ENCODE measurements at places on chromosomes 3 and 15.
A peak's percentile ranks its signal among the peaks of the same experiment; 100 is the strongest.

DNA sequence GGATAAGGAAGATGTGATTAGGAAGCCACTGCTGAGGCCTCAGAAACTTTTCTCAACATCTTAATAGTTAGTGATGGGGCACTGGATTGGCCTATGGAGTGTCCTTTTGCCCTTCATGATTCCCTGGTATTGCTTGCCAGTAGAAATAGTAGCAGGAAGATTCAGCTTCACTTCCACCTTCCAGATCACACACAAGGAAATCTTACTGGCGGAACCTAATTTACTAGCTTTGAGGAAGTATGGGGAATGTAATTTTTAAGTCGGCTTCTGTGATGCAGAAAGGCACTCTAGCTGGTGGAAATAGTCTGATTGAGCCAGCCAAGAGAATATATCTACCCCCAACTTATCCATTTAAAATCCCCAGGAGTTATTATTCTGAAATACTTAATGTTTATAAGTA, 46.5 kb downstream of the LPP start:
- no peak for DNase-seq

DNA sequence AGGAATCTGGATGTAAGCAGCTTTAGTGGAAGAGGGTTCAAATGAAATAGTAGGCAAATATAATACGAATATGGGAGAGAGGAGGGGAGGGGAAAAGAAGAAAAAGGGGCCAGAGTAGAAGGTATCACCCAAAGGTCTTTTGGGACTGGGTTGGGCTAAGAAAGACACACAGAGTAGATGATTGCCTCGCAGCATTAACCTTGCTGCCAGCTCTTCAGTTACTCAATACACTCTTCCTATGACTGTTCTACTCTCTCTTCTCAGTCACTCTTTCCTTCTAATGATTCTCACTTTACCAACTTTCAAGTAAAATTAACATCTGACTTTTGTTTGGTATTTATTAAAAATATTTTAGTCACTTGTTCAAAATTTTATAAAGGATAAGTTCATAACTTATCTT, 52.8 kb downstream of the CLASP2 start:
- no peak for DNase-seq

GRCh38 chr3:99951701-99952100, 134.0 kb downstream of the CMSS1 start:
- no peak for DNase-seq

- no peak for DNase-seq
These were observed at the start of gene SLITRK3 for GRCh38 chr3:165195640-165196576. SLITRK3 (minus strand) TSS chr3:165196384; CDS start chr3:165190830, 5,554 bp downstream.

- DNase-seq = no peak
These were observed 103.6 kb downstream of the ECT2 start for GRCh38 chr3:172853921-172854666.

DNA sequence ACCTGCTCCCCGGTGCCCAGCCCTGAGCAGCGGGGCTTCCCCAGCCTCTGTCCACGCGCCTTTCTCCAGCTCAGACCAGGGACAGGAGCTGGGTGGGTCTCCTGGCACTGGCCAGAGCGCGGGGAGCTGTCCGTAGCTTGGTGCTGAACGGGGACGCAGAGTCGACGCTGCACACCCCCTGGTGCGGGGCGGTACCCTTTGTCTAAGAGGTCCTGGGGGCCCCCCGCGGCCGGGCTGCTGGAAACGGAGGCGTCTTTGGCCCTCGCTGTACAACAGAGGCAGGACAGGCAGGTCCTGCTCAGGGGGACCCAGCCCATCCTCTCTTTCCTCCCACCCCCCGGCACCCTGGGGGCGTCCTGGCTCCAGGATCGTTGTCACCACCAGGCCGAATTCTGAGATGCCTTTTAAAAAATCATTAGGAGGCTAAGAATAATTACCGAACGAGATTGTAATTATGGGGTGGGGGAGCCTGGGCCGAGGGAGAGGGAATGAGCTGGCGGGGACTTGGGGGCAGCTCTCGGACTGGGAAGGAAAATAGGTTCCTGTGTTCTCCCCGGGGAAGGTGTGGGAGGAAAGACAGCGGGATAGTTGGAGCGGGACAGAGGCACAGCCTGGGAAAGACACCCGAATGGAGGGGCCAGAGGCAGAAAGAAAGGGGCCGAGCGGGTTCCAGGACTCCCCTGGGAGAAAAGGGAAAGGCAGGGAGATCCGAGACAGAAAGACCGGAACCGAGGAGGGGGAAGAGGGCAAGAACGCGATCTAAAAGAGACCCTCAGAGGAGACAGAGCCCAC, 4.1 kb upstream of the SKOR1 start:
- no peak for DNase-seq

- DNase-seq = no peak
These were observed 74.6 kb downstream of the WNT5A start for GRCh38 chr3:55412545-55412944.

- peak; percentile 25 for DNase-seq
These were observed 57.0 kb downstream of the IQSEC1 start for GRCh38 chr3:13016083-13016720.

GRCh38 chr15:48781481-48782081, 29.3 kb downstream of the CEP152 start:
- DNase-seq = no peak

GRCh38 chr3:126962756-126963155, 20.2 kb upstream of the PLXNA1 start:
- DNase-seq = no peak

GRCh38 chr15:83199288-83199687, 8.3 kb downstream of the HDGFL3 start:
- no peak for DNase-seq

DNA sequence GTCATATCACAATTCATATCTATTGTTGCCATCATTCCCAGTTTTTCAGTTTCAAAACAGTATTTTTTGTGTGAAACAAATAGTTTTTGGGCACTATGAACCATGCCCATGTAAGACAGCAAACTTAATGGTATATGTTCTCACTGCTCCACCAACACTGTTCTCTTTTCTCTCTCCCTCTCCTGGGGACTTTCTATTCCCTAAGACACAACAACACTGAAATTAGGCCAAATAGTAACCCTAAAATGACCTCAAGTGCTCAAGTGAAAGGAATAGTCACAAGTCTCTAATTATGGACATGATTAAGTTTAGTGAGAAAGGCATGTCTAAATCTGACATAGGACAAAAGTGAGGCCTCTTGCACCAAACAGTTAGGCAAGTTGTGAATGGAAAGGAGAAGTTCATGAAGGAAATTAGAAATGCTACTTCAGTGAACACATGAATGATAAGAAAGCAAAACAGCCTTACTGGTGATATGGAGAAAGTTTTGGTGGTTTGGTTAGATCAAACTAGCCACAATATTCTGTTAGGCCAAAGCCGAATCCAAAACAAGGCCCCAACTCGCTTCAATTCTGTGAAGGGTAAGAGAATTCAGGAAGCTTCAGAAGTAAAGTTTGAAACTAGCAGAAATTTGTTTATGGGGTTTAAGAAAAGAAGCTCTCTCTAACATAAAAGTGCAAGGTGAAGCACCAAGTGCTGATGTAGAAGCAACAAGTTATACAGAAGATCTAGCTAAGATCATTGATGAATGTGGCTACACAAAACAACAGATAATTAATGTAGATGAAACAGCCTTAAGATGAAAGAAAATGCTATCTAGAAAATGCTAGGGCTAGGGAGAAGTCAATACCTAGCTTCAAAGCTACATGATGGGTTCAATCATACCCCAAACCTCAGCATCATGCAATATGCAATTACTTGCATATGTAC, 104.2 kb downstream of the CBLB start:
- DNase-seq = no peak

DNA sequence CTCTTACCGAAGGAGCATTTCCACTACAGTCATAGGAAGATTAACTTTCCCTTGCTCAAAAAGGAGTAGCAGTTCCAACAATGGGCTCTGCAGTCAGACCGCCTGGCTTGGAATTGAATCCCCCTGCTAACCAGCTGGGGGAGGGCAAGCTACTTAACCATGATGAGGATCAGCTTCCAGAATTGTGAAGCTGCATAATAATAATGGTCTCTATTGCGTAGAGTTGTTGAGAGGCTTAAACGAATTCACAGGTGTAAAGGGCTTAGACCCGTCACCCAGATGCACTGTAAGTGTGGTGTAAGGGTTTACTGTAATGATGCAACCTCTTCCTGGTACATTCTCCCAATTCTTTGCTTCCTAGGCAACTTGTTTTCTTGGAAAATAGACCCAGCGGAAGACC, 185.2 kb upstream of the RGMA start:
- DNase-seq = no peak

DNA sequence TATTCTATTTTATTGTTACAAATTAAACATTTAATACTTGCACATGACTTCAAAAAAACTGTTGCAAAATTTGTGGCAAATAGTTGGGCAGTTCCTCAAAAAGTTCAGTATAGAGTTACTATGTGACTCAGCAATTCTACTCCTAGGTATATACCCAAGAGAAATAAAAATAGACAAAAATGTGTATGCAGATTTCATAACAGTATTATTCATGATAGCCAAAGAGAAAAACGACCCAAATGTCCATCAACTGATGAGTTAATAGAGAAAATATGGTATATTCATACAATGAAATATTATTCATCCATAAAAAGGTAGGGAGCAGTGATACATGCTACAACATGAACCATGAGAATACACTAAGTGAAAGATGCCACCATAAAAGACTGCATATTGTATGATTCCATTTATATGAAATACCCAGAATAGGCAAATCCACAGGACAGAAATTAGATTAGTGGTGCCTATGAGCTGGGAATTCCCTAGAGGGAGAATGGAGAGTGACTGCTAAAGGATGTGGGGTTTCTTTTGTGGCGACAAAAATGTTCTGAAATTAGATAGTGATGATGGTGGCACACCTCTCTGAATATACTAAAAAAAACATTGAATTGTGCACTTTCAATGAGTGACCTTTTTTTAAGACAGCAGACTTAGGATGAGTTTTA, 31.6 kb upstream of the CLASP2 start:
- DNase-seq = no peak

GRCh38 chr3:104933972-104934371, 432.7 kb upstream of the ALCAM start:
- DNase-seq = no peak

DNA sequence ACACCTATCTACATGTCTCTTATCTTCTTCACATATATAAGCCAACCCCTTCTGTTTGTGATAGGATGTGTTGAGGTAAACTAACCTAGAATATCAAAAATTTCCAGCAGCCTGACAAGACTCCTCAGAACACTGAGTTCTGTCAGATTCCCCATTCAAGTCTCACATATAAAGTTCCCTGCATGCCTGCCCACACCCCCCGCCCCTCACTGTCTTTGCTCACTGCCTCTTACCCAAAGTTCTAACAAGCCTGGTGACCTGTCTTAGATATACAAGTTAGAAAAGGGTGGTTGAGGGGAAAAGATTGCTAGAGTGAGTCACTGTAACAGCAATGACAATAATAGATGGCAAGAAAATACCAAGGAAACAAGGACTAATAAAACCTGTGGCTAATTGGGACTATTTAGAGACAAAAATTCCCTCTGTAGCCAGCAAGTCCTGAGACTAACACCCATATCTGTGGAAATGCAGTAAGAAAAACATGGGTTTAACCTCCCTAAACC, 40.1 kb downstream of the FBXO22 start:
- no peak for DNase-seq

GRCh38 chr3:194974468-194975135, 288.9 kb downstream of the FAM43A start:
- DNase-seq = no peak

DNA sequence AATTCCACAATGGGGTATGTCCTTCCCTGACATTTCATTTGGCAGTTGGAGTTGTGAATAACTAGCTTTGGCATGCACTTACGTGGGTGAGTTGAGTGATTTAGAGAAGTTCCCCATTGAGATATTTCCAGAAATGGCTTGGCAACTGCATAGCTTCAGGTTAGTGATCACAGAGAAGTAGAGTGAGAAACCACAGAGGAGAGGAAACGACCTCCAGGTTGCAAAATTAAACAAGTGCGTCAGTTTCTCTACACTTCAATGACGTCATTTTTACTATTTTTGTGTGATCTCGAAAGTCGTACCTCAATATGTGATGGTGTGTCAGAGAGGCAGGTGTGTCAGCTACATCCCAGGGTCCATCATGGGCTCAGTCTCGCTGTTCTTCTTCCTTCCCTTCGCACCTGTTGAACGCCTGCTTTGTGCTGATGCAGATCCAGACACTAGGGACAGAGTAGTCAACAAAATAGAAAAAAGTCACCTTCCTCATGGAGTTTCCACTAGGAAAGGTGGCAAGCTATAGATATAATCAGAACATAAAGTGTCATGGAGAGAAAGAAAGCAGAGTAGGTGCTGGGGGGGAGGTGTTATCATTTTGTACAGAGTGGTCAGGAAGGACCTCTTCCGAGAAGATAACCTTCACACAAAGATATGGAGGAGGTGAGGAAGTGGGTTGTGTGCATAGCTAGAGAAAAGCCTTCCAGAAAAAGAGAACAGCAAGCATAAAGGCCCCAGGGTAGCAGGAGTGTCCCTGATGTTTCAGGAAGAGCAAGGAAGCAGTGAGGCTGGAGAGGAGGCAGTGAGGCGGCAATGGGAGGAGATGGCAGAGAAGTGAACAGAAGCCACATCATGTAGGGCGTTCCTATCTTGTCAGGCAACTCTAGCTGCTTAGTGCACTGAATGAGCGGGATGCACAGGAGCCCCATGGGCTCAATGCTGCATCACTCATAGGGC, 75.6 kb downstream of the MCTP2 start:
- DNase-seq = no peak

- no peak for DNase-seq
These were observed 35.7 kb downstream of the GPR176 start for GRCh38 chr15:39884351-39884750.

GRCh38 chr15:79403501-79403900, 28.6 kb upstream of the MINAR1 start:
- no peak for DNase-seq

DNA sequence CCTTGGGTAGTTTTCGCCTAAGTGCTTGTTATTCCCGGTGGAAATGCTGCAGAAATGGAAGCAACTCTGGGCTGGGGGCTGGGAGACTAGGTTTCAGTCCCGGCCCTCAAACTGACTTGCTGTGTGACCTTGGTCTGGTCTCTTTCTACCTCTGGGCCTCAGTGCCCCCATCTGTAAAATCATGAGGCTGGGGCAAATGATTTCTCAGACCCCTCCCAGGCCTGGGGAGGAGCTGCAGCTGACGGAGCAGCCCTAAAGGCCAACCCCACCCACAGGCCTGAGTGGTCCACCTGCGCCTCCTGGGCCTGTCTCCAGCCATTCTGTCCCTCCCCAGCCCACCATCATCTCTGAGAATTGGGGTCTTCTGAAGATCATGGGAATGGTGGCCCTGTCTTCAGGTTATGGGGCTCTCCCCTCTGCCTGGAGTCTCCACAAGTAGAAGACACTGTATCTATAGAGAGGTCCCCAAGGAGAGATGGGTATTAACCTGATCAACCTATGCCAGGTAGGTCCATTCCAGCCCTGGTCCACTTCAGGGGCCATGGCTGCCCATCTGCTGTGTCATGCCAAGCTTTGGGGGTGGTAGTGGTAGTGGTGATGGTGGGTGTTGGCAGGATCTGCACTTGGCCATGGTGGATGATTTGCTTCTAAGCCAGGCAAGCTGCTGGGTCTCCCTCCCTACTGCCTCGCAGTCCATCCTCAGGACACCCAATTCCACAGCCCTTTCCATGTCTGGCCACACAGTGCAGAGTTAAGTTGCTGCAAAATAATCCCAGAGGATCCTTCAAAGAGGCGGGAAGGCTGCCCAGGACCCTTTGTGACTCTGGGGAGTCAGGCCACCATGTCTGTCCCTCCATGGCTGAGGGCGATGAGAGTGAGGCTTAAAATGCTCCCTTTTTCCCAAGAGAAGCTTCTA, 46.0 kb downstream of the ITGA11 start:
- no peak for DNase-seq

- DNase-seq = no peak
These were observed 24.1 kb downstream of the CX3CR1 start for GRCh38 chr3:39255503-39256325.

Measured in T follicular helper cell (primary cell).